ENCODE measurements at places on chromosomes 12 and 14.

DNA sequence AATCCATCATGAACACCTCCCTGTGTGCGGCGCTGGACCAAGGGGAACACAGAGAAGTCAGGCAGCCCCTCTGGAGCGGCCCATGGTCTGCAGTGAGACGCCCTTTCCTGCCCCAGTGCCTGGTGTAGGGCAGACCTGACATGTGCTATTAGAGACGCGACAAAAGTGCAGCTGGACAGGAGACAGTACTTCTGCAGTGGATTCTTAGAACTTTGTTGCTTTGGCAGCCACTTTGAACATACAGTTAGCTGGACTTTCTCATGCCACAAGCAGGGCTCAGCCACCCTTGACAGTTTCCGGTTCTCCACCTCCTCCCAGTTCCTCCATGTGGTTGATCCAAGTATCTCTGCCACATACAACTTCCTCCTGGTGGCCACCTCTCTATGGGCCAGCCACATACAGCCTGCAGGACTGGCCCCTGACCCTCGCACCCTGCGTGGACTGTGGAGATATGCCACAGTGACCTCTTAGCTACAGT is 45.9 kb downstream of the LGMN start:
- DNase-seq, result no peak

- DNase-seq, result no peak
Measured at GRCh38 chr12:19652386-19652785, 213.1 kb downstream of the AEBP2 start.

- DNase-seq, result no peak
Measured at GRCh38 chr12:129385637-129385990, 518.2 kb downstream of the TMEM132D start.

GRCh38 chr12:50050410-50051098 is 6.8 kb upstream of the ASIC1 start:
- DNase-seq, result no peak

- DNase-seq, result no peak
Measured at GRCh38 chr14:24849471-24849870, 200.5 kb downstream of the STXBP6 start.

GRCh38 chr14:101478796-101479410 is 82.4 kb upstream of the DIO3 start:
- no peak for DNase-seq

GRCh38 chr12:14190694-14191093 is 174.8 kb upstream of the ATF7IP start:
- DNase-seq, result no peak

- DNase-seq, result no peak
Measured at GRCh38 chr14:37969511-37969979, 238.2 kb upstream of the SSTR1 start.

- no peak for DNase-seq
Measured at GRCh38 chr12:102331419-102331818, 133.8 kb upstream of the PMCH start.

DNA sequence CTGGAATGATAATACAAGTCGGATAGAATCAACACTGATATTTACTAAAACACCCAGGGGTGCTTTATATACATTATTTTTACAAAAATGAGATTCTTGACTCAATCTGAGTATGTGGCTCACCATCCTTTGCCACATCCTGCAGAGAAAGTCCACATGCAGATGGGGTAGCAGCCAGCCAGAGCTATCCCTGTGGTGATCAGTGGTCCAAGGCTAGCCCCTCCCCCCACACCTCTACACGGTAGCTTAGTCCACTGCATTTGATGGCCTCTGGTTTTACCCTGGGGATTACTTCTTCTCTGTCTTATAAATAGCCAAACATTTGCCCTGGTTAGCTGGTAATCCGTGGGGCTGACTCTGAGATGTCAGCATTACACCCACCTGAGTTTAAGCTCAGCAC is 28.1 kb upstream of the TTC7B start:
- DNase-seq, result no peak

DNA sequence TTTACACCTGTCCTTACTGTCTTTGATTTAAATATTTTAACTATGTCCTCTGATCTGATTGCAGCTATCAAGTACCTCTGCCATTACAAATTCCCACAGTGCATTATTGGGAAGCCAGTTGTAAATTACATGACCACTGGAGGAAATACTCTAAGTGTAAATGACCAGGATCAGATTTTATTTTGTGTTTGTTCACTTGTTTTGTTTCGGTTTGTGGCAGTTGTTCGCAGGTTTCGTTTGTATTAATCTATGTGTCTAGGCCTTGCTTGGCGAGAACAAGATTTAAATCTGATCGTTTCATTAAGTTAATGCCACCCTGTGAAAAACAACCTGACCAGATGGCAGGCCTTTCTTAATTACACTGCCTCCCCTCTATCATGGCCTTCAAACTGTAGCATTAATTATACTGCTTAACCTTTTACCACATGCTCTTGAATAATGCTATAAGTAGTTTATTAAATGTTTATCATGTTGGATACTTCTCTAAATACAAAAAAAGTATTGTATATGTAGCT is 990.1 kb downstream of the TMTC2 start:
- no peak for DNase-seq

DNA sequence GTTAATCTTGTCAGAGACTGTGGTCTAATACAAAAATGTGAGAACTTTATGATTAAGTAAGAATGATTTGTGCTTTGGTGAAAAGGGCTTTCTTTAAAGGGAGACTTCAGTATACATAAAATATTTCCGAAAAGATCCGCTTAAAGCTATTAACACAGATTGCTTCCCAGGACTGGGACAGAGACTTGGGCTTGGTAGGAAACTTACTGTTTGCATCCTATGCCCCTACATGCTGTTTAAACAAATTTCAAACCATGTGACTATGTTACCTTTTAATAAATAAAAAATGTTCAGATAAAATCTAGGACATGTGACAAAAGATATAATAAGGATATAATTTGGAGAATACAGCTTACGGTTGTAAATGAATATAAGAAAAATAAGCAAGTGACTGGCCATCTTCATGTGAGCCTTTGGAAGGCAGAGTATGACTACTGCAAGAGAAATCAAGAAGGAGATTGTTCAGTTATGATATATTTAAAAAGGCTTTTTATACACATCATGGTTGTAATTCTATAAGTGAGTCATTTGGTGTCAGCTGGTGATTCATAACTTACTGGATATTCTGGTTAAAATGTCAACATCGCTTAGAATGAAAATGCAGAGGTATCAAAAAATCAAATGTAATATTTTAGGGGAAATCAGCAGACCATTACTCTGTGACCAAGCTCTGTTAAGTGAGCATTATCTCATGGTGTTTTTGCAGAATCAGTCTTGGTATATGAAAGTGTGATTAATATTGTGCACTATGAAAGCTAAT is 234.7 kb upstream of the E2F7 start:
- DNase-seq, result peak; percentile 78

DNA sequence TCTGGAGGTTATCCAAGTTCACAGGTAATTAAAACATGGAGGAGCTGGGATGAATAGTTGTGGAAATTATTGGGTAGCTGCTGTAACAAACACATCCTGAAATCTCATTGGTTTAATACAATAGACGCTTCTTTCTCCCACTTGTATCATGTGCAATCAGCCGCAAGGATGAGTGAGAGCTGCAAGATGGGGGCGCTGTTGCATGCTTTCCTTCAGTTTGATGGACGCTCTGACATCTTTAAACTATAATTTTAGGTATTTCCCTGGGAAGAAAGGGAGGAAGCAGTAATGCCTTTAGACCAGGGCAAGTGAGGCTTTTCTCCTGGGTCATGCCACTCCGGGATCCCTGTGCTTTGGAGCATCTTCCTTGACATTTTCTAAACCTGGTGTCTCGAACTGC is 178.7 kb downstream of the PAWR start:
- DNase-seq, result no peak

- DNase-seq, result no peak
Measured at GRCh38 chr12:89259821-89260220, 92.5 kb downstream of the DUSP6 start.

DNA sequence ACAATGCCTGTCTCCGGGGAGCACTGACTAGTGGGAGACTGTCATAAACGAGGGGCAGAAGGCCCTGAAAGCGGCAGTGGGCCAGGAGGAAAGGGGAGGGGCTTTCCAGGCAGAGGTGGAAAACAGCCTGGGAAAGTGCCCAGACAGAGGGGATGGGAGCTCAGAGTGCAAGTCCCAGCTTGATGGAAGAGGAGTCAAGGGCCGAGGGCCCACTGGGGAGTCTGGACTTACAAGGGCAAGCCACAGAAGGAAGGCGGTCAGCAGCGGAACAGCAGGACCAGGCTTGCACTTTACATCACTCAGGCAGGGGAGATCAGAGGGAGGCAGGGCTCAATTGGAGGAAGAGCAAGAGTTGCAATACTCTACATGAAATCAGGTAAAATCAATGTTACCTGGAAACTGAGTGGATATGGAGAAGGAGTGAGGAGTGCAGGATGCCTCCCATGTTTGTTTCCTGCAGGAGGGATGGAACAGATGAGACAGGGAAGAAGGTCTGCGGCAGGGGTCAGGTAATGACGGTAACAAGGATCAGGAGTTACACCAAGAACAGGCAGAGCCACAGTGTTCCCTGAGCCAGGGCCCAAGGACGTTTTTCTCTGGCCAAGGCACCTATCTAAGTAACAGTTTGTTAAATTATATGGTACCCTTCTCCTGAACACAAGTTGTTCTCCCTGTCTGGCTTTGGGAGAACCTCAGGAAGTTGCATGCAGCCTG is 23.8 kb downstream of the PXN start:
- DNase-seq, result no peak

- DNase-seq, result no peak
Measured at GRCh38 chr14:52875707-52876106, 75.1 kb downstream of the FERMT2 start.

GRCh38 chr14:92675421-92675820 is 73.0 kb downstream of the LGMN start:
- no peak for DNase-seq

GRCh38 chr14:63777024-63777423 is 49.2 kb upstream of the SGPP1 start:
- DNase-seq, result no peak

DNA sequence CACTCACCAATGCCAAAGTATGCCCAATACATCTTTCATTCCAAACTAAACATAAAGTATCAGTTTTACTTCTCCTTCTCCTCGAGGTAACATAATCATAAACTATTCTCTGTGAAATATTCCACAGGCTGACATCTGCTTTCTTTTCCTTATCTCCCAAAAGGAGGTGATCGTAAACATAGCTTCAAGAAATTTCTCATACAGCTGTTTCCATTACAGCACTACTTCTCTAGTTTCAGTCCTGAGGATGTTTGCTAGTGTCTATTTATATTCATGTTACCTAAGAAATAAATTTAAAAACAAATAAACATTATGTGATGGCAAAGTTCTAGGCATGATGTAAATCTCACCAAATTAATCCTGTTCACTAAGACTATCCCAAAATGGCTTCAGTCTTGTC is 90.1 kb upstream of the CPSF6 start:
- no peak for DNase-seq

GRCh38 chr12:58435647-58436046 is 484.7 kb downstream of the LRIG3 start:
- no peak for DNase-seq

- no peak for DNase-seq
Measured at GRCh38 chr14:103142721-103143302, 19.6 kb downstream of the TNFAIP2 start.

- no peak for DNase-seq
Measured at GRCh38 chr12:52258335-52258901, 16.0 kb upstream of the KRT86 start.

Measured in HS-5 (cell line).